Skeletal muscle cell (primary cell): ENCODE measurements at places on chromosomes 12 and 14.

GRCh38 chr14:58068306-58068705 lies 83.7 kb downstream of the ARMH4 start:
- no peak for DNase-seq

DNA sequence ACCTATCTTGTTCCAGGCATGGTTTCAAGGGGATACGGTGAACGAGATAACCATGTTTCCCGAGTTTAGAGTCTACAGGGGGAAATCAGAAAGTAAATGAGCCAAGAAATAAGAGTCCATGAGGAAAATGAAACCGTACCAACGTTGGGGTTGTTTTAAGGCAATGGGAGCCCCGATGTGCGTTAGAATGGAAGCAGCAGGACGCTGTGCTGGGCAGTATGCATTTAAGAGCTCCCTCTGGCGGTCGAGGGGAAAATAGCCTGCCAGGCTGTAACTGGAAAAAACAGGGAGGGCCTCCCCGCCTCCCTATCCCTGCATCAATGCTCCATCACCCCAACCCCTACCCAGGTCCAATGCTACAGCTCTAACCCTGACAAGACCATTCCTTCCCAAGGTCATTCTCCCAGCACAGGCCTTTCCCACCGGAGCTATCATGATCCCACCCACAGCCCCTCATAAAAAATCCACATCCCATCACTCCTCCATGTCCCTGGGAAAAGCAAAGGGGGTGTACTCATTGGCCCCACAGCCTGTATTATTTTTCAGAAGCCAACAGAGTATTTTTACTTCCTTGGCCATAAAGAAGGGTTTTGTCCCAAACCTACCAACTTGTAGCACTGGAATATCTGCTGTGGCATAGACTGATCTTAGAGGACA lies 226.3 kb upstream of the NOS1 start:
- DNase-seq: no peak

DNA sequence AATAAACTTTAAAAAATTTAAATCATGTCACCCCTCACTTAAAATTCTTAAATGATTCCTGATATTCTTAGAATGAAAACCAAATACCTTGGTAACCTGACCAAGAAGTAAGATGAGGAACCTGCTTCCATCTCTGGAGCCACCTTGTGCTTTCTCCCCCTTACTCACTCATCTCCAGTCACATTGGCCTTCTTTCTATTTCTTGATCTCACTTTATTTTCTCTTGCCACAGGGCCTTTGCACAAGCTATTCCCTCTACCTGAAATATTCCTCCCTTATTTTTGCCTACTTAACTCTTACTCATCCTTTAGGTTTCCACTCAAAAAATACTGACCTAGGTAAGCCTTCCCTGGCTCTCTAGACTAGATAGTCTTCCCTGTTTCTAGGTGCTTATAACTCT lies 5.1 kb downstream of the ZCRB1 start:
- DNase-seq: no peak

- DNase-seq: no peak
Observed at GRCh38 chr12:86154620-86155019, 101.6 kb downstream of the MGAT4C start.

- no peak for DNase-seq
Observed at GRCh38 chr14:94682736-94683135, 70.5 kb downstream of the SERPINA3 start.

GRCh38 chr12:11482955-11483354 lies 87.6 kb upstream of the PRB2 start:
- DNase-seq: peak; percentile 32

DNA sequence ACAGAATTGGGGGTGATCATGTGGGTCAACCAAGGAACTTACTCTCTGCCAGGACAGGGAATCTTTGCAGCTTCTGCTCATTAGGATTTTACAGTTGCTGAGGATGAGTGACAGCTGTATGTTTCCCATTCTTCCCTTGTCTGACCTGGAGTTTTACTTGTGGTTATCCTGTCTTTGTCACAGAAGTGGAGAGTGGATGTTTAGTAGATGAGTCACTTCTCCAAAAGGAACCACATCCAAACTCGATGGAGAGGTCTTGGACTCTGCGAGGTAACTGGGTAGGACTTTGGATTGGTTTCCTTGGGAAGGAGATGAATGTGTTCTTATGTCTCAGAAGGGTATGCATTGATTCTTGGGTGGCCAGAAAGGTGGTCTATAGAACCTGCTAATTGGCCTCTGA lies 53.8 kb upstream of the USP44 start:
- no peak for DNase-seq

GRCh38 chr12:93819050-93819491 lies 141.9 kb downstream of the CRADD start:
- no peak for DNase-seq

DNA sequence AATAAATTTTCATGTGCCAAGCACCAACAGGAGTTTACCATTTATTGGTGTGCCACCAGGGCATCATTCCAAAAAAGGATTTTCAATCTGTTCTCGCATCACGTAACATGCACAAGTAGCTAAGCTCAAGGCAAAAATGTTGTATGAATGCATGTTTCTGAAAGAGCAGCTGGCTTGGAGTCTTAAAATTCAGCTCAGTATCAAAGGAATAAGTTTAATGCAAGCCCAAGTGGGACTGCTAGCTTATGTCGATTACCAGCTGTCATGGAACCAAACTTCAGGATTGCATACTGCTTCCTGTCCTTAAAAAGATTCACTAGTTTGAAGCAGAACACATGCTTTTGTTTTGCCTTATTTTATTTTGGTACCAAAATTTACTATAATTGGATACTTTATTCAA lies 437.0 kb downstream of the FSCB start:
- no peak for DNase-seq

- no peak for DNase-seq
Observed at GRCh38 chr12:108527166-108527496, 12.1 kb downstream of the FICD start.

GRCh38 chr14:68664225-68664681 lies 128.6 kb downstream of the ZFP36L1 start:
- DNase-seq: no peak

GRCh38 chr14:104709387-104710039 lies 14.5 kb upstream of the ADSS1 start:
- no peak for DNase-seq

- no peak for DNase-seq
Observed at GRCh38 chr12:71972441-71973074, 33.9 kb downstream of the TPH2 start.

GRCh38 chr12:44571006-44571550 lies 305.0 kb downstream of the NELL2 start:
- DNase-seq: no peak

DNA sequence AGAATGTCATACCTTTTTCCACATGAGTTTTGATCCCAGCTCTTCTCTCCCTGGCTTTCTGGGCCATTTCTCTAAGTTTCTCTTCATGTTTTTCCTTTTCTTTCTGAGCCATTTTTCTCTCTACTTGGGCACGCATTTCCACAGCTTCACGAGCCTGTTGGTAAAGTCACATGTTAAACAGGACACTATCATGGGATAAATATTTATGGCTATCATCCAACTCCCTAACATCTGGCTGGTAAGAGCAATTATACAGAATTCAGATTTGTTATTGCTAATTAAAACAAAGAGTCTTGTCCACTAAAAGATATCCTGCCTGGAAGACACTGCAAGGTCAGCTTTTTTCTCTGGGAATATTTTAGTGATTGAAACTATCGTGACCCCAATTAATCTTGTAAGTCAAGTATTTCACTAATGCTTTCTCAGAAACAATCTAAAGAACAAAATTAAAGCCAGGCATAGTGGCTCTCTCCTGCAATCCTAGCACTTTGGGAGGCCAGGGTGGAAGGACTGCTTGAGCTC lies 23.1 kb downstream of the SLIRP start:
- no peak for DNase-seq

GRCh38 chr12:102957339-102958050 lies at the start of gene ASCL1:
Gene ASCL1, plus strand, starts transcription at chr12:102957674. Its CDS starts 571 bp downstream, at chr12:102958245.
- no peak for DNase-seq

DNA sequence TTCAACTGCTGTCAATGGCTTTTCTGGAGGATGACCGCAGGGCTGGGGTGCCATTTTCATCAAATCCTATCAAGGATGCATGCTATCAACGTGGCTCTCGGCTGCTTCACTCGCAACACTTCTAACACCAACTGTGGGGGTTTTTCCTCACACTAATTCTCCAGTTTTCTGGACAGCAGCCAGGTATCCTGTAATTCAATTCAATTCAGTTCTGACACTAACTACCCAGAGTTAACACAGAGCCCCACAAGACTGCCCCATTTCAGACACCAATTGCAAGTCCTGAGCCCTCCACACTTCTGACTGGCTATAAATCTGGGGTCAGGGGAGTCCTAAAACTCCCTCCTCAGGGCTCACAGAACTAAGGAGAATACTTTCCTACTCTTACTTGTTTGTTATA lies 55.3 kb upstream of the TMCC3 start:
- DNase-seq: no peak

DNA sequence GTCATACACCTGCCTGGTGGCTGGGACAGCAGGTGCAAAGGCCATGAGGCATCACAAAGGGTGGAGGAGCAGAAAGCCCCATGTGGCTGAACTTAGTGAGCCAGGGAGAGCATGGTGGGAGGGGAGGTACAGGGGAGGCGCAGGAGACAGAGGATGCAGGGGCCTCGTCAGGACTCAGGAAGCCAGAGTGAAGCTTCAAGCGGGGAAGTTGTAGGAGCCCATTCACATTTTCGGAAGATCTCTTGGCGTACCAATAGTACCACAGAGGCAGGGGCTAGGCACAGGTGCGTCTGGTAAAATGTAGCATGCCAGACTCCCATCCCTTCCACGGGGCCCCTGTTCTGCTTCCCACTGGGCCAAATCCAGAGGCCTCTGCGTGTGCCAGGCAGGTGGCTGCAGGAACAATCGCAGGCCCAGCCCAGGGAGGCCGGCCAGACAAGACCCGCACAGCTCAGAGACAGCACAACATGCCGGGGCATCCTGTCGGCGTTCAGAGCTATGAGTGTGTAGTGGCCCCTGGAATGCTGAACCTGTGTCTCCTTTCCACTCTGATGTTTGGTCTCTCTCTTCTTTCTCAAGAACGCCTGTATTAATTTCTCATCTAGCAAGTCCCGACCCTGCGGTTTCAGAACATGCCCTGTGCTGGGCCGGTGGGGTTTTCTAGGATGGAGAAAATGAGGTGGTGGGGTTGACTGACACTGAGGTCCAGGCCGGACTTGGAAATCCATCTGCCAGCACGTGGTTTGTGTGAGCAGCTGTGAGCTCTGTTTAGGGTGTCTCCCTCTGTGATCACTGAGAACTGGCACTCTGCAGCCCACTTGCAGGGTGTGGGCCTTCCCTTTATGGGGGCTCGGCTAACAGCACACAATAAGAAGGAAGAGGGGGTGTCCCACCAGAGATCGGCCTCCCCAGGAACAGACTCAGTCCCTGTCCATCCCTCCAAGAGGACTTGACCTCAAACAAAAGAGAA lies 5.5 kb upstream of the TMEM132D start:
- DNase-seq: no peak

DNA sequence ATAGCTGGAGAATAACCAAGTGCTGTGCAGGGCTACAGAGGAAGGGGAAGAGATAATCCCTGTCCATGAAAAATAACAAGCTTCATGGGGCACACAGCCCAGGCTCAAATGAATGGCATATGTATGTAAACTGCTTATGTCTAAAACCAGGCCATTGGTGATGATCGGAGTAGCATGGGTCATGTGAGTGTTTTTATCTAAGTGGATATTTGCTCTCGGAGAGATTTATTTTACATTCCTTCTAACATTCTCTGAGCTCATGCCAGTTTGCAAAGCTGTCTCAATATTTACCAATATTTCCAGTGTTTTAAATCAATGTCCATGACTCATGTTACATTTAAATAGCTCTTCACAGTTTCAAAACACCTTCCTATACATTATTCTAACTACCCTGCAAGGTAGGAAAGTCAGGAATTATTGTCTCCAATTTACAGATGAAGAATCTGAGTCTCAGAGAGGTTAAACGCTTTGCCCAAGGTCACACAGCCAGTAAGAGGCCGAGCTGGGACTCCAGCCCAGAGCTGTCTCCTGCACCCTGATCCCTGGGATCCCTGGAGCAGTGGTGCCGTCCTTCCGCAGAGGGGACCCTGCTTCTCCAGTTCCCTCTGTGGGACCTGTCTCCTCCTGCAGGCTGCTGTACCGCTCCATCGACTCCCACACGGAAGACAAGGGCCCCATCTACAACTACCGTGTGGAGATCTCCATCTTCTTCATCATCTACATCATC lies 186.7 kb upstream of the FKBP4 start:
- no peak for DNase-seq

DNA sequence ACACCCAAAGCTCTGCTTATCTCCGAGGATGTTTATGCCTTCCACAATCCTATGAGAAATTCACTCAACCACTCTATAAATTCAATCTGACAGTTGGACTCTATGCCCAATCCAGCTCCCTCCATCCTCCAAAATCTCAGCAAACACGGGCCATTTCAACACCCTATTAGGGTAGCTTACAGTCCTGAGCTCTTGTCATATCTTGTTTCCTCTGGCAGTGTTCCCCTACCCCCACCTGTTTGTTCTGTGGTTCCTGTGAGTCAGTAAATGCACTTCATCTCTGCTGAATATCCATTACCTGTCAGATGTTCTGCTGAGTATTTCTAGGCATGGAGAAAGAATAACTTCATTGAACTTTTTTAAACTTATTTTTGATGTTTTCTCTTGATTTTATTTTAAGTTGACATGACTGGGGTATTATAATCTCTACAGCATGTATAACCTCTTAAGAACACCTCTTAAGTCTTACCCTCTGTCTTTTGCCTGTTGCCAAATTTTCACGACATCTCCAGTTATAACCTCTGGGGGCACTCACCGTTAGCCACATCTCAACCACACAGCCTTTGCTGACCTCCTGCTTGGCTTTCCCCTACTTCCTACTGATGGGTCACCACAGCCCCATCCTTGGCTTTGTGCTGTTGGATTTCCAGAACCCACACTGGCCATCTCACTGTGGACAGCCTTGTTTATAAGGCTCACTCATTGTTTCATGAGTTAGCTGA lies 317.0 kb upstream of the TMPO start:
- no peak for DNase-seq

DNA sequence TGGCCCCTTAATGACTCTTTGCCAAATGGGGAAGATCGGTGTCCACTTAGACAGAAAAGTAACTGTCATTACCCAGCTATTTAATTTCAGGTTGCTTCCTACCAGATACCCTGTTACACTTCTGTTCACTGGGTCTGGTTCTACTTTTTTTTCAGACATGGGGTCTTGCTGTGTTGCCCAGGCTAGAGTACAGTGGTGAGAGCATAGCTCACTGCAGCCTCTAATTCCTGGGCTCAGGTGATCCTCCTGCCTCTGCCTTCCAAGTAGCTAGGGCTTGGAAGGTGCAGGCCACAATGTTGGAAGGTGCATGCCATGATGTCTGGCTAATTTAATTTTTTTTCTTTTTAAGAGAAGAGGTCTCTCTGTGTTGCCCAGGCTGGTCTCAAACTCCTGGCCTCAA lies 147.0 kb upstream of the ARHGAP5 start:
- no peak for DNase-seq

DNA sequence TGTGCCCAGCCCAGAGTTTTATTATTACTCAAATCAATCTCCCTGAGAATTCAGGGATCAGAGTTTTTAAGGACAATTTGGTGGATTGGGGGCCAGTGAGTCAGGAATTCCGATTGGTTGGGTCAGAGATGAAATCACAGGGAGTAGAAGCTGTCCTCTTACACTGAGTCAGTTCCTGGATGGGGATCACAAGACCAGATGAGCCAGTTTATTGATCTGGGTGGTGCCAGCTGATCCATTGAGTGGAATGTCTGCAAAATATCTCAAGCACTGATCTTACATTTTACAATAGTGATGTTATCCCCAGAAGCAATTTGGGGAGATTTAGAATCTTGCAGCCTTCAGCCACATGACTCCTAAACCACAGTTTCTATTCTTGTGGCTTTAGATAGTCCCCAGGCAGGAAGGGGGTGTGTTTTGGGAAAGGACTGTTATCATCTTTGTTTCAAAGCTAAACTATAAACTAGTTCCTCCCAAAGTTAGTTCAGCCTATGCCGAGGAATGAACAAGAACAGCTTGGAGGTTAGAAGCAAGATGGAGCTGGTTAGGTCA lies 89.1 kb upstream of the CNOT2 start:
- DNase-seq: no peak
